ENCODE measurements at places on chromosomes 6 and 20. TPM values are rescaled to one million over a fixed set of nuclear protein-coding genes. Genes with fewer than 3 reads are reported as not detected.
A peak's percentile ranks its signal among the peaks of the same experiment; 100 is the strongest.

Gene DACT2
- 0.39 TPM for total RNA-seq

Gene TFAP2C
- total RNA-seq = not detected

Gene CSTF1
- 62.0 TPM for total RNA-seq

Gene VSX1
- not detected for total RNA-seq

Gene LAMA4
- total RNA-seq = 0.09 TPM

Gene ARMC12
- total RNA-seq = 1.3 TPM

Gene HLA-DPA1
- 13.3 TPM for total RNA-seq

Gene OR2H2
- not detected for total RNA-seq

Gene THBS2
- not detected for total RNA-seq

- no peak for DNase-seq
Observed at GRCh38 chr6:121994919-121995318, 404.5 kb upstream of the HSF2 start.

GRCh38 chr6:10412461-10413261 lies 2.2 kb downstream of the TFAP2A start:
- no peak for DNase-seq

- DNase-seq = no peak
Observed at GRCh38 chr20:4122926-4123325, 107.6 kb upstream of the RNF24 start.

- no peak for DNase-seq
Observed at GRCh38 chr6:56531839-56532595, 110.7 kb downstream of the DST start.

- no peak for DNase-seq
Observed at GRCh38 chr6:160116411-160116810, 5.2 kb upstream of the SLC22A1 start.

DNA sequence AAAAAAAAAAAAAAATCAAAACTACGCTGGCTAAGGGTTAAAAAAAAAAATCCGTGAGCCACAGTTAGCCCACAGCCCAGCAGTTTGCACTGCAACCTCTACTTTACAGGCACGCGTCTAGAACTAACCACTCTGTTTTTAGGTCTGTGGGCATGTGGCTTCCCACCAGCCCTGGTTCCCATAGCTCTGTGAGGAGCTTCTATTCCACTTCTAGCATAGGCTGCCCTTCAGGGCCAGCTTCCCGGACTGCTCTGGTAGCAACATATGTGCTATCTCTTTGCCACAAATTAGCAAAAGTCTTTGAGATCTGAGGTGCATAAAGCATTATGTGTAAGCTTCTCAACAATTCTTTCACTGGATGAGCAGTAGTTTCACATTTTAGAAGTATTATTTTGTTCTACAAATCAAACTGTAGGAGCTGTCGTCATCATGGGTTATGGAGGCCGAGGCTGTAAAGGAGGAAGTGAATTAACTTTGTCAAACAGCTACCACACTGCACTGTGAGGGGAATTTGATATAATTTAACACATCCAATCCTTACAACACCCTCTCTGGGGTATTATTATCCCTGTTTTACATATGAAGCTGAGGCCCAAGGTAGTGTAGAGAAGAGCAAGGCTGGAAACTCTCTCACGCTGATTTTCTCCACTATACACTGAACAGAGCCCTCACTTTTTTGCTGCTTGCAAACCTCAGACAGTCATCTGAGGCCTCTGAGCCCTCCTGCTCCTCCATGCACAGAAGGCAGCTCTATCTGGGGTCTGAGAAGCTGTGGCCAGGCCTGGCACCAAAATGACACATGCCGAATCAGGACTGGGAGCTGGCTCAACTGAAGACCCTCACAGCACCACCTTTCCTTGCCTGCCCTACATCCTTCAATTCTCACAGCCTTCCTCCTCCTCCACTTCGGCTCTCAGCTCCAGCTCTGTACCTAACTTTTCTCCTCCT lies 35.4 kb downstream of the MAN1A1 start:
- peak; percentile 60 for DNase-seq

DNA sequence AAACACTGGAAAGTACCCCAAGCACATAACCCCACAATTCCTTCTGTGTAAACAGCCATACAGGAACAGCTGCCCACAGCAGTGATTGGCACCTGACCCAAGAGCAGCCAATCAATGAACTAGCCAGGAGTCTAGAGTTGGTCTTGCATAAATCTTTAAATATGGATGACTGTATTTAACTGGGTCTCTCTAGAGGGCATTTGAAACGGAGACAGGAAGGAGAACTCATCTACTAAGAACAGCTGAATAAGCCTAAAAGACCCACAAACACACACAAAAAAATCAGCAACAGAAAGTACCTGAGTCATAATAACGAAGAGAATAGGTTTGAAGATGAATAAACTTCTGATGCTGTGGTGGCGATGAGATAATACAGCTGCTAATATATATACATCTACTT lies 49.0 kb upstream of the ASF1A start:
- DNase-seq = no peak

DNA sequence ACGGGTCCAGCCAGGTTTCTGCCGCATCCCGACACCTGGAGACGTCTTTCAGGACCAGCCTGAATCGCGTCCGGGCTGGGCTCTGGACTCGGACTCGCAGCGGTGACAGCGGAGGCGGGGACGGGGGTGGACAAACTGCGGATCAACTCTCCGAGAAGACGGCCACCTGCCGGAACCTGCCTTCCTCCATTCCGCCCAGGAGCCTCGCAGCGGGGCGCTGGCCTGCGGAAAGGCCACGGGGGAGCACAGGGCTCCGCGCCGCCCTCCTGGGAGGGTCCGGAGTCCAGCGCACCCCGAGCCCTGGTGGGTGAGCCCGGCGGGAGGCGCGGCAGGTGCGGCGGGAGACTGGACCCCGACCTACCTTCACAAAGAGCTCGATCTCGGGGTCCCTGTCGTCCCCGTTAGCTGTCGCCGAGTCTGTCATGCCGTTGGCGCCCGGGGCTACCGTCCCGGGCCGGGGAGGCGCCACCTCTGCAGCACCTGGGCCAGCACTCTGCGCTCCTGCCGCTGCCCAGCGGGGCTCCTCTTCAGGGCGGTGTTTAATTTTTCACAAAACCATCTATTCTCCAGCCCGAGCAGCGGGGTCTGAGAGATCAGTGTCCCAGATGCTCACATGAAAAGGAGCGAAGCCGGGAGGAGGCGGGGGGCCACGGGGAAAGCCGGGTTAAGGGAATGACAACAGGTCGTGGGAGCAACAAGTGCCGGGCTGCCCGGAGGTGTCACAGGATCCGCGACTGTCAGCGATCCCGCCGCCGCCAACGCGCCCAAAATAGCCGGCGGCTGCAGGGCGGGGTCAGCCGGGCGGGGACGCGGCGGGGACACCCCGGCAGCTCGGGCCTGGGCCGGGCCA lies at the start of gene CLIC5:
Gene CLIC5 (minus strand): TSS at position 742 of the 850 bp plus-strand sequence. CDS start 318 bp downstream, at position 424.
- peak; percentile 53 for DNase-seq

DNA sequence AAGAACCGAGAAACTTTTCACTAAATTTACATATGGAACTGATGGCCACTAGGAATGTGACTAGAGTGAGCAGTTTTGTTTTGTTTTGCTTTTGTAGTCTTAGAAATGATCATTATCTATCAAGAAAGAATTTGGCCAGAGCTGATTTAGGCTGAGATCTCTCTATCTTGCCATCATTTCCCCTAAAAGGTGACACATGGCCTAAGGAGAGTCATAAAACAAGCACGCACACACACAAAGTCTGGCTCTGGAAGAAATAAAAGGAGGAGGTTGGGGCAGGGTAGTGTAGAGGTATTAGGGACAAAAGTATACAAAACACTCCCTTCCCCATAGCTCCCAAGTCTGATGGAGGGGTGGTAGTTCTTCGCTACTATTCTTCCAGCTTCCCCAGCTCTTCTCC lies 56.4 kb downstream of the RIPOR2 start:
- DNase-seq = no peak

- DNase-seq = no peak
Observed at GRCh38 chr20:10609276-10609675, 64.5 kb downstream of the JAG1 start.

GRCh38 chr6:100454551-100455229 lies 10.0 kb downstream of the SIM1 start:
- DNase-seq = no peak

DNA sequence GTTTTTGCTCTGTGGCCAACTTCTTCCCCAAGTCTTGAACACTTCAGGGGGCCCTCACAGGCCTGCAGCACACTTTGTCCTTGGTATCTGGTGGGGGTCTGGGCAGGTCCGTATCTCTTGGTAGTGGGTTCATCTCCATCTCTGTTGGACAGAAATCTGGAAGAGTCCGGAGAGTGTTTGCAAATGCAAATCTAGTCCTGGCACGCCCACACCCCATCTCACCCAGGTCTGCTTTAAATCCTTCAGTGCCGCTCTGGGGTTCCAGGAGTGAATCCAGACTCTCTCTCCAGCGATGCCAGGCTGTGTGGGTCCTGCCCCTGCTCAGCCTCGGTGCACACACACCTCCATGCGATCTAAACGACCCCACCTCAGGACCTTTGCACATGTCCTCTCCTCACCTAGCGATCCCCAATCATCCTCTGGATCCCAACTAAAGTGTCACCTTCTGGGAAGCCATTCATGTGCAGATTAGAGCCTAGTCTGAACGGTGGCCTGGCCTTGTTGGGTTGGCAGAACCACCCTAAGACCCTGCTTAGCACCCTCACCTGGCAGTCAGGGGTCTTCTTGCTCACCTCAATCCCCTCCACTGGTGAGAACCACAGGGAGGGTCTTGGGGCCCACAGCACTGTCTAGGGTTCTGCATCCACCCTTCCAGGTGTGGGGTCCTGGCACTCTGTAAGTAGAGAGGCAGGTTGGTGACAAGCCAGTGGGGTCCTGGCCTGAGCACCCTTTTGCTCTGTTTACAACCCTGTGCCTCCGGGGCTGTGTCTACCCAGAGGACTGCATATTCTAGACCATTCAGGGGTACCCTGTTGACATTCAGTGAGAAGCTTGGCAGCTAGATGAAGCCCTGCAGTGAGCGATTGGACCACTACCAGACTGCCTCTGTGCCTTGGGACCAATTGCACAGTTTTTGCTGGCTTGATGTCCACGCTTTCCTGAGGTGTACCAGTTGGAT lies 100.8 kb downstream of the SYCP2 start:
- DNase-seq = no peak

GRCh38 chr6:4426968-4427367 lies 291.6 kb upstream of the ECI2 start:
- DNase-seq = no peak

GRCh38 chr20:2873747-2874041 lies 413 bp downstream of the PTPRA start:
- DNase-seq = peak; percentile 74

- no peak for DNase-seq
Observed at GRCh38 chr20:40777653-40778052, 88.6 kb upstream of the MAFB start.

DNA sequence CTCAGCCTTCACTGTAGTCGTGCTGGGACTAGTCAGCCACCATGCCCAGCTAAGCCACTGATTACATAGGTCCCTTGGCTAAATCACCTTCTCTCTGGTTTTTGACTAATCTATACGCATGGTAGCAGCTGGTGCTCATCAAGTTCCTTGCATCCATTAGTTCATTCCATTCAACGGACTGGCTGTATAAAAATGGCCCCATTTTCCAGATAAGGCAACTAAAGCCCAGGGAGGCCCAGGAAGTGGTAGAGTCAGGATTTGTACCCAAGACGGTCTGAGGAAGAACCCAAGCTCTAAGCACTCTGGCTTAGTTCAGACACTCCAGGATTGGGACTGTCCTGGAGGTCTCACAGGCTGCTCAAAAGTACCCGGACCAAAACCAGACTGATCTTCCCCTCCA lies 4.9 kb downstream of the E2F1 start:
- DNase-seq = no peak

GRCh38 chr6:5813625-5814027 lies 193.1 kb downstream of the NRN1 start:
- DNase-seq = peak; percentile 33

DNA sequence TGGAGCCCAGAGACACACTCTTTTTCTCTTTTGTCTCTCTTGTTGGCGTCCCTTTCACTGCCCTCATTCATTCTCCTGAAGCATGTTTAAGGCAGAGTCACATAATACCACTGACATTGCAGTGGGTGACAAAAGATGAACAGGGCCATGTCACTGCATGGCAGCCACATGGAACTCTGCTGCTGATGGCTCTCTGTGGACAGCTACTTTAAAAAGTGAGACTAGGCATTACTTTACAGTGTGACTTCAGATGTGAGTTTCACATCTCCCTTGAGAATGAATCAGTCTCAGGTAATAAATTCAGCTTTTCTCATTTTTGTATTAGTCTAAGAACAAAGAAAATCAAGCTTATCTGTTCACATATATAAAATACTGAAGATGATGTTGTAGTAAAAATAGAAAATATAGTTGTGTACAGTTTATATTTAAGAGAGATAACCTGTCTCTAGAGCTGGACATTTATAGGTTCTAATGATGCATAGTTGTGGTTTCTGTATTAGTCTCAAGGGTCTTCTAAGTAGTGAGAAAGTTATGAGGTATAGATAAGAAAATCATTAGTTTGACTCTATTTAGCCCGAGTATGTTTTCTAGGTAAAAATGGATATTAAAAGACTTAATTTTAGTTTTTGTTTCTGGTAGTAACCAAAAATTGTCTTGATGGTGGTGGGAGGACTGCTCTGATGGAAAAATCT lies 6.1 kb downstream of the MRS2 start:
- no peak for DNase-seq

DNA sequence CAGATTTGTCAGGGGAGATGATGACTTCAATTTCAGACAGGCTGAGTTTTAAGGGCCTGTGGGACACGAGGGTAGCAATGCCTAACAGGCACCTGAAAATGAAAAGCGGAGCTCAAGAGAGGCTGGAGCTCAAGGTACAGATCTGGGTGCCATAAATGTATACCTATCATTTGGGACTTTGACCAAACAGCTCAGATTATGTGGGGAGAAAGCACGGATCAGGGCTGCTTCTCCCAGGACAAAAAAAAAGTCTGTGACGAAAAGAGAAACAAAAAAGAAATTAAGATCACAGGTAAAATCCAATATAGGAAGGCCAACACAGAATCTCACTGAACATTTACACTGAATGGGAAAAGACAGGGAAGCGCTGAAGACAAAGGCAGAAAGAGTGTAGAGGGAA lies 1.9 kb downstream of the PRELID3B start:
- DNase-seq = no peak

DNA sequence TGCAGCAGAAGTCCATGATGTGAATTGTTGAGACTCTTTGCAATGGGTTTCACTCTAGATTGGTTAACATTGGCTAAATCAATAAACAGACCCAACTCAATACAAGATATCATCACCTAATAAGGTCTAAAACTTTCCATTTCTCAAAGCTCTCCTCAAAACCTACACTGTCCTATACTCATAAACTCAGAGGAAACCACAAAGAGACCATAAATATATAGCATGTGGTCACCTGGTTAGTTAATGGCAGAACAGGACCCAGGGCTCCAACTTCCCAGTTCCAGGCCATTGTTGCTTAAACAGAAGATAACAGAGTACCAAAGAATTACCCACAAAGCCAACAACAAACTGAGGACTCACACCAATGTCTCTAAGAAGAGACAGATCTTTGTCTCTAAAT lies 12.0 kb downstream of the RTN4IP1 start:
- DNase-seq = no peak

DNA sequence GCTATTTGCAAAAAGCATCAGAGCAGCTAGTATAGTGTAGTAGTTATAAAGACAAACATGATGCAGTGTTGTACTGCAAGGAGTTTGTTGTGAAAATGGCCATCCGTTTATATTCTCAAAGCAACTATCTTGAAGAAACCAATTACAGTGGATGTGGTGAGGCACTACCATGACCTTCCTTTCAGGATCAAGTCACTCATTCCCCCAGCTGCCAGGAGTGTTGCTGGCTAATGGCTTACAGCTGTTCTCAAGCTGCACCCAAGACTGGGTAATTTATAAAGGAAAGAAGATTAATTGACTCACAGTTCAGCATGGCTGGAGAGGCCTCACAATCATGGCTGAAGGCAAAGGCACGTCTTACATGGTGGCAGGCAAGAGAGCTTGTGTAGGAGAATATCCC lies 29.0 kb downstream of the ADGRF4 start:
- no peak for DNase-seq

- no peak for DNase-seq
Observed at GRCh38 chr20:59774204-59774641, 159.2 kb downstream of the SYCP2 start.
